ENCODE measurements at places on chromosomes 16 and 17.

- no peak overlapping the region for H3K27ac ChIP-seq
- no peak overlapping the region for H3K4me3 ChIP-seq
- H3K4me1 ChIP-seq, result no peaks in the 10 kb centered on the region
- no peaks in the 10 kb centered on the region for H3K36me3 ChIP-seq
- H3K27me3 ChIP-seq, result no peaks in the 10 kb centered on the region
- DNase-seq, result no peak
Observed at GRCh38 chr16:68436581-68436980, 11.7 kb downstream of the SMPD3 start.

- no peak overlapping the region for H3K4me3 ChIP-seq
- no peaks in the 10 kb centered on the region for H3K36me3 ChIP-seq
- no peak overlapping the region for H3K27ac ChIP-seq
- H3K27me3 ChIP-seq, result no peaks in the 10 kb centered on the region
Observed at GRCh38 chr17:27478901-27479538, 22.8 kb downstream of the KSR1 start.

GRCh38 chr16:4561596-4561995, 5.5 kb downstream of the C16orf96 start:
- DNase-seq, result no peak
- no peaks in the 10 kb centered on the region for H3K27me3 ChIP-seq
- no peak overlapping the region for H3K4me3 ChIP-seq
- no peaks in the 10 kb centered on the region for H3K36me3 ChIP-seq
- H3K27ac ChIP-seq, result peak overlapping the region; percentile 40

- no peaks in the 10 kb centered on the region for H3K36me3 ChIP-seq
- DNase-seq, result no peak
- no peak overlapping the region for H3K27ac ChIP-seq
- H3K4me1 ChIP-seq, result no peaks in the 10 kb centered on the region
- H3K4me3 ChIP-seq, result no peak overlapping the region
Observed at GRCh38 chr16:27920391-27920891, 143.1 kb downstream of the GSG1L start.

DNA sequence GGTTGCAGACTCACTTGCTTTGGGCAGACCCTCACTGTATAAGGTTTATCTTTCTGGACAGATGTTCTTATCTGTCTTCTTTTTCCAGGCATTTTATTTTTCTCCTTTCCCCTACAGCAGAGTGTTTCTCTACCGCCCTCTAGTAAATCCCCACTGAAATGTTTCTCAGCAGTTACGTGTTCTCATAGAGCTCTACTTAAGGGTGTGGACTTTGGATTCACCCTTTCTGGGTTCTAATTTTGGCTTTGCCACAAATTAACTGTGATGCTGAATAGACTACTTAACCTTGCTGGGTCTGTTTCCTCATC, 2.0 kb downstream of the ADAT1 start:
- peaks cover 53% of the 10 kb centered on the region for H3K36me3 ChIP-seq
- H3K27me3 ChIP-seq, result no peaks in the 10 kb centered on the region
- H3K4me1 ChIP-seq, result peaks cover 26% of the 10 kb centered on the region
- no peak overlapping the region for H3K27ac ChIP-seq
- no peak overlapping the region for H3K4me3 ChIP-seq
- DNase-seq, result no peak

DNA sequence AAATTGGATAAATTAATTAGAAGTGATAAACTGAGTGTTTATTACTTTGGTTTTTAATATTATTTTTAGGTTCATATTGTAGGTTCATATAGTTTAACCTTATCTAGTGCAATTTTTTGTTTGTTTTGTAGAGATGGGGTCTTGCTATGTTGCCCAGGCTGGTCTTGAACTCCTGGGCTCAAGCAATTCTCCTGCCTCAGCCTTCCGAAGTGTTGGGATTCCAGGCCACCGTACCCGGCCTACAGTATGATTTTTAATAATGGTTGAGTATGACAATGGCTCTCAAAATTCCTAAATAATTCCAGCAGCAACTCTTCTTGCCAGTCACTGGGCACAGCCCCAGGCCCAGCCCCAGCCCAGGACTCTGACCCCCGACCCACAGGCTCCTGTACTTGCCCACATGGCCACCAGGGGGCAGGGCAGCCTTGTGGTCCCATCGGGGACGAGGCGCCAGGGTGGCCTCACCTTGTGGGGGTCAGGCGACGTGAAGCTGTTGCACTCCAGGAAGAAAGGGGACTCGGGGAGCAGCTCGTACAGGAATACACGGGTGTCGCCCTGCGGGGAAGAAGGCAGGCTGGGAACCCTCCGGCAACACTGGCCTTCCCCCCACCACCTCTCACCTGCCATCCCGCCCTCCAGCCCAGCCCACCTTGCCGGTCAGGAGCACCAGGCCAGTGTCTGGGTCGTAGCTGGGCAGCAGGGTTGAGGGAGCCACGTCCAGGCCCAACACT, 7.9 kb upstream of the PAM16 start:
- no peaks in the 10 kb centered on the region for H3K4me1 ChIP-seq
- H3K27me3 ChIP-seq, result no peaks in the 10 kb centered on the region
- peaks cover 3% of the 10 kb centered on the region for H3K36me3 ChIP-seq
- no peak overlapping the region for H3K27ac ChIP-seq
- no peak overlapping the region for H3K4me3 ChIP-seq

All from tibial nerve (tissue), 4 donors.